ENCODE measurements at places on chromosomes 5 and 9.

DNA sequence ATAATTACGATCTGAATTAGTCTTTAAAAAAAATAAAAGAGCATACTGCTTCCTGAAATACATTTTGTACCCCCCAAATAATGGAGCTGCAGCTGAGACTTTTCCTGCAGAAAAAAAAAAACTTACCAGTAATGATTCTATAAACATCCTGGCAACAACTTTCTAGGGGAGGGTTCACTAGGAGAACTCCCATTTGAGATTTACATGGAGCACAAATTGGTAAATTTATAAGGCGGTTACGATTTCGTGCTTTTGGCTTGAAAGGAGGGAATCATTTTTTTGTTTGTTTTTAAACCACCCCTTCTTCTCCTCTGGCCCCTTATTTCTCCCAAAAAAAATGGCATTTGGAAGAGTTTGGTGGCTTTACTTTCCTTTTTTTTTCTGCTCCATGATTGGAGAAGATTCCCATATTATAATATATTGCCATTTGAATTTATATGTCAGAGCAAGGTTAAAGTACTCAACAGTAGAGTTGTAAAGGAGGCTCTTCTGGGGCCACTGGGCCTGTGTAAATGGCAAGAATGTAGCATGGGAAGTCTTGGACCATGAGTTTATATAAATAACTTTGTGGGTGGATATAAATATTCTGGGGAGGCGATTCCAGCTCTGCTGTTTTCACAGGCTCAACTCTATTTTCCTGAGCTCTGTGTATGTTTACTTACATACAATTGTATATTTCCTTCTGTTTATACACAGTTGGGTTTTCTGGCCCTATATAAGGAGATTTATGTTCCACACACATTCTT, 159.9 kb downstream of the CSNK1G3 start:
- DNase-seq = no peak

GRCh38 chr5:1444361-1445189, 665 bp downstream of the SLC6A3 start:
- DNase-seq = no peak

DNA sequence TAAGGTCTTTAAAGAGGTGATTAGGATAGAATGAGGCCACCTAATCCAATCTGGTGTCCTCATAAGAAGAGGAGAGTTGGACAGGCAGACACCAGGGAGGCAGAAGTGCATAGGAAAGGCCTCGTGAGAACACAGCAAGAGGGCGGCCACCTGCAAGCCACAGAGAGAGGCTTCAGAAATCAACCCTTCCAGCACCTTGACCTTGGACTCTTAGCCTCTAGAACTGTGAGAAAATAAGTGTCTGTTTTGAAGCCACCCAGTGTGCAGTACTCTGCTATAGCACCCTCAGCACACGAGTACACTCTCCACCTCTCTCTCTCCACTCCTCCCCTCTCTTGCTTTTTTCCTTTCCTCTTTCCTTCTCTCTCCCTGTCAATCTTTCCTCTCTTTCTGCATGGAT, 26.8 kb downstream of the NIPAL4 start:
- no peak for DNase-seq

DNA sequence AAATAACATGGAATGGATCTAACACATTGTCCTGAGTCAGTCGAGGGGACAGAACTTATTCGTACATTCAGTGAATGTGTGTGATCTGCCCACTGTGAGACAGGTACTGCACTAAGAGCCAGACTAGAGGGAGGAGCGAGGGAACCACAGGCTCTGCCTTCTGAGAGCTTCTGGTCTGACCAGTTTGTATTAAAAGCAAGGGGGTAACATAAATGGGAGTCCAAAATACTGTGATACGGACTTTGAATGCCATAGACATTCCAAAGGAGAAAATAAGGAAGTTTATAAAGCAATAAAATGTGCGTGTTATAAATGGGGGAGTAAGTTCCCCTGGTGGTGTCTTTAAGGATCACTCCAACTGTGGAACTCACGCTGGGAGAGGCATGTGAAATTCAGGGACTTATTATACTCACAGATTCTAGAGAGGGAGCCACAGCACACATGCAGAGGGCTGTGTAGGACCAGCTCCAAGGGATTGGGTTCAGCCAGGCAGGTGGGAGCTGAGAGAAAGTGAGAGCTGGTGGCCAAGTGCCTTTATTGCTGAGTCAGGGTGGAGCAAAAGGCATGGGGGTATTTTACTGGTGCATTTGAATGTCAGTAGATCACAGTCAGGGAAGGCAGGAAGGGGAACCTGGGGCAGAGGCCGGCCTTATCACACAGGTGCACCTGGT, 186.5 kb upstream of the WWC1 start:
- no peak for DNase-seq

DNA sequence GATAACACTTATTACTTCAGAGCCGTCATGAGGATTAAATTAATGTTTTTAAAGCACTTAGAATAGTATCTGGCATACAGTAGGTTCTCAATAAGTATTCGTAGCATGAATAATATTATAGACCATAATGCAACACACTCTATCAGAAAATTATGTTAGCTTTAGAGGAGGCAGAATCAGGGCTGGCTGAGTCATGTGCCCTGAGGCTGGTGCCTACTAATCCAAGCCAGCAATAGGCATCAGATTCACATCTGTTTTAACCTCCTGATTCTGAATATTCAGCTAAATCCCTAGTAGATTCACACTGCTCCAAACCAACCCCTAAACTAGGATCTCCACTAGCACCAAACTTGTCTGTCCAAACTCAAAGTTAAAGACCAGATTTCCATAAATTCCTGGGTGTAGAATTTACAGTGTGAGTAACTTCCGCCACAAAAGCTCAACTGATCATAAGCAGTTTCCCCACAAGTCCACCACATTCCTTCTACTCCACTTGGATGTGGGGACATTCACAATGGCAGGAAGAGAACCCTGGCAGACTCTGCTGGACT, 170.0 kb upstream of the DAPK1 start:
- no peak for DNase-seq

GRCh38 chr9:132245465-132245864, 83.6 kb downstream of the NTNG2 start:
- no peak for DNase-seq

DNA sequence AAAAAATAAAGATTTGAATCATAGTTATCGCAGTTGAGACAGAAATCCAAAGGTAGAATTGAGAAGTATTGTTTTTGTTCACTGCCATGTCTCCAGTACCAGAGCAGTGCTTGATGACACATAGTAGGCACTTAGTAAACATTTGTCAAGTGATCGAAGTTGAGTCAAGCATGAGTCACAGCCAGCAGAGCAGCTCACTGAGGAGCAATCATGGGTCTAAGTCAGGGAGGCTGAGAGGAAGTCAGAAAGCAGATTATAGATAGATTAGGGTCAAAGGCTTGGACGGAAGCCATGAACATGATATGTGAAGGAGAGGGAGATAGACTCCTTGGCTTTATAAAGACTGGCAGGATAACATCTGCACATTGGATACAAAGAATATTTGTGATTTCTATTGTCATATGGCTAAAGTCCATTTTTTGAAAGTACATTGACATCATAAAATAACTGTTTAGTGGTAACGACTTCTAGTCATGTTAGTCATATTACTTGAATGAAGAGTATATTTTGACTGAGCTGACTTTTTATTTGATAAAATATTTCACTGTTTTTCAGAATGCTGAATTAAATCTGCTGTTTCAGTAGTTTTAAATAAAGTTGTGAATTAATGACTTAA, 168.5 kb downstream of the RAB3C start:
- no peak for DNase-seq

DNA sequence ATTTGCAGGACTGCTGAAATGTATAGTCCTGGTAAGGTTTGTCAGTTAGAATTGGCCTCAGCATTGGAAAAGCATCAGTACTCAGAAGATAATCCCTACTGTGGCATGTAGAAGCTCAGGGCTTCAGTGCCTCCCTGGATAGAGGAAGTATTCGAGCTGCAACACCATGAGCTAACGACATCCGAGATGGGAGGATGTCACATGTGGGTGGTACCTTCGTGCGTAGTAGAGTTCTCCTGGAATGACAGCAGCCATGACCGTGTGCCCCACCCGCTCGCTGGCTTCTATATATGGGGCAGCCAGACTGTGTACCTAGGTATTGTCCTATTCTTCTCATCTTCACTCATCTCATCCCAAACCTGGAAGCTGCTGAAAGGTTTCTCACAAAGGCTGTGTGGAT, 345.8 kb upstream of the KLF9 start:
- no peak for DNase-seq

- no peak for DNase-seq
These were observed 246.5 kb downstream of the SYK start for GRCh38 chr9:91047993-91048607.

DNA sequence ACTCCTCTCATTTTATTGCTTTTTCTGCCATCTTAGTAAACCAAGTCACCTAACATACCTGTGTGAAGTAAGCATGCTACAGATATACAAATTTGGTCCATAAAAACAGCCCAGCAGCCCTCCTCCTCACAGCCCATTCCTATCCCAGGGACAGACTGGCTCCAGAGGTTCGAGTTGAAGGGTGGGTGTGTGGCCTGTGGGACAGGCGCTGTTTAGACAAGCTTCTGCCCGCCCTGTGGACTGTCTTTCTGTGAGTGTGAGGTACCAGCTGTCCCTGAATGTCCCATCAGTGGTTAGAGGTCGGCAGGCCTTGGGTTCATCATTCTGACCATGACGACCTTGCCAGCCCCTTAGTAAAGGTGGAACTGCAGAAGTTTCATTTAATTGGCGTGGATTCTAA, 82.0 kb downstream of the WNK2 start:
- DNase-seq = no peak

All from germinal center (tissue), 1 donor.